ENCODE measurements at places on chromosomes 6 and 20.

DNA sequence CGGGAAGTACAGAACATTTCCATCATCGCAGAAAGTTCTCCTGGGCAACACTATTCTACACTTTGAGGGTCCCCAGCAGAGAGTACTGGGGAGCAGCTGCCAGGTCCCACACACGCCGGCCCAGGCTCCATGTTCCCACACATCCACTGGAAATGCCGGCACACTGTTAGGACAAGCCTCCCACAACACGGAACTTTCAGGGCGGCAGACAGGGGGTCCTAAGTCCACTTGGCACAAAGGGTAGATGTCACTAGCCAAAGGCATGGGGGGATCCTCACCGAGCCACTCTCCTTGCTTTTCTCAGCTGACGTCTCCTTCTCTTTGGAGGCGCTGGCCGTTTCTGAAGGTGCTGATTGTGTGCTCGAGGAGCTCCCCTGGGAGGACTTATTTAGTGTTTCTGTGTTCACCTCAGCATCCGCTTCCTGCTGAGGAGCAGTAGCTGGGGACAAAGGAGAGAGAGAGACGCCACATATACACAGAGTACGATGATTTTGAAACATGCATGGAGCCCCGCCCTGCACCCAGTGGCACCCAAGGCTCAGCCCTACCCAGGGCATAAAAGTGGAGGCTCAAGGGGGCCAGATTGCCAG, 135.4 kb downstream of the ZMYND8 start:
- no peak for DNase-seq

DNA sequence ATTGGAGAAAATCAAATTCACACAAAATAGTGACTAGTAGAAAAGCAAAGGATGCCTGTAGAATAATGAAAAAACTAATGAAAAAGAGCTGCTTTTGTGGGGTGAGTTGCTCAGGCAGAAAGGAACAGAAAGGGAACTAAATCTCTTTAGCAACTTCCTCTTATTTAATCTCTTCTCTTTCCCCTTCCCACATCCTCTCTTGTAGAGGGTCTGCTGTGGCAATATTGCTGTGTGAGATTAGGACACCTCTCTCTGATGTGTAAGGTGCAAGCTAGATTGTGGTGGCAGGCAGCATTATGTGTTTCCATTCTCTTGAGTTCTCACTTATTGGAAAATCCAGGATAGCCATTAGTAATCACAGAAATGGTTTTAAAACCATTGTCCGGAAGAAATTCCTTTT, 49.7 kb downstream of the SYNE1 start:
- DNase-seq, result no peak

DNA sequence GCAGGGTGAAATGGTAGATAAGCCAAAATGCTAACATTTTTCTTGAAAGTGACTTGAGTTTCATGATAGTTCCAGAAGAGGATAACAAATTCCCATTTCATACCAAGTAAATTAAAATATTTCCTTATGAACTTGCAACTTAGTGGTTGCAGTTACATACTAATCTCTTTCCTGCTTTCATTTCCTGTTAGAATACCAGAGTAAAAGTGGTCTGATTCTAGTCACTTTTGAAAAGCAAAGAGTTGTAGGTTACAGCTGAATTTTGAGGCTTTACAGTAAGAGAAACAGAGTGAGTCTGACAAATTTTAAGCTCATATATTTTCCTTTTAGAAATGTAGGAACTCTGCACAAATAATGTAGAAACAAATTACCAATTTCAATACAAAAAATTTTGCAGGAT, 117.4 kb downstream of the ZFAND3 start:
- DNase-seq, result no peak

DNA sequence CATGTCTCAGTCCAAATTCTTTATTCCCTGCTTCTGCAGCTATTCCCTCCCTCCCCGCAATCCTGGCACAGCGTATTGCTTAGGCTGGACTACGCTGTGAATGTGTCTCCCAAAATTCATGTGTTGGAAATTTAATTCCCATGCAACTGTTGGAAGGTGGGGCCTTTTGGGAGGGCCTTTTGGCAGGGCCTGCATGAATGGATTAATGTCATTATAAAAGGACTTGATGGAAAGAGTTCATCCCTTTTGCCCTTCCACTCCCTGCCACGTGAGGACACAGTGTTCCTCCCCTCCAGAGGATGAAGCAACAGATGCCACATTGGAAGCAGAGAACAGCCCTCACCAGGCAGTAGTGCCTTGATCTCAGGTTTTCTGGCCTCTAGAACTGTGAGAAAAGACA, 20.4 kb upstream of the NOTCH4 start:
- DNase-seq, result peak; percentile 72

DNA sequence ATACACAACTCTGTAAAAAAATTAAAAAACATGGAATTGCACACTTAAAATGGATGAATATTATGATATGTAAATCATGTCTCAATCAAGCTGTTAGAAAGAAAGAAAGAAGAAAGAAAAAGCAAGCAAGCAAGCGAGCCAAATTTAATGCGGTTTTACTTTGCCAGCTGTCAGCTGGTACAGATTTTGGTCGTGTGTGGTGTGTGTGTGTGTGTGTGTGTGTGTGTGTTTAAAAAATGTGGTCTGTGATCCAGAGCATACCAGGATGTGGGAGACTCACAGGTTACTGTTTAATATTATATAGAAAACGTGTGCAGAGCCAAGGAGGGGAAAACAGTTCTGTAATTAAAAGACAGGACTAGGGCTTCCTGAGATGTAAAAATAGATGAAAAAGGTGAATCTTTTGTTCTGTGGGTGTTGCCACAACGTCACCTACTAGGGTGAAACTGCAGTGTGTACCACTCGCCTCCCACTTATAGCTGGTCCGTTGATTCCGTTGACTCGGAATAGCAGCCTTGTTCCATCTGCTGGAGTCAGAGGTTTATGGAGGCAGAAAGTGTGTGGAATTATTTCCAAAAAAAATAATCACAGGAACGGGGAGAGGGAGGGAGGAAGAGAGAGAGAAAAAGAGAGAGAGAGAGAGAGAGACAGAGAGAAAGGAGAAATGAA, 197.7 kb downstream of the BCAS1 start:
- DNase-seq, result no peak

DNA sequence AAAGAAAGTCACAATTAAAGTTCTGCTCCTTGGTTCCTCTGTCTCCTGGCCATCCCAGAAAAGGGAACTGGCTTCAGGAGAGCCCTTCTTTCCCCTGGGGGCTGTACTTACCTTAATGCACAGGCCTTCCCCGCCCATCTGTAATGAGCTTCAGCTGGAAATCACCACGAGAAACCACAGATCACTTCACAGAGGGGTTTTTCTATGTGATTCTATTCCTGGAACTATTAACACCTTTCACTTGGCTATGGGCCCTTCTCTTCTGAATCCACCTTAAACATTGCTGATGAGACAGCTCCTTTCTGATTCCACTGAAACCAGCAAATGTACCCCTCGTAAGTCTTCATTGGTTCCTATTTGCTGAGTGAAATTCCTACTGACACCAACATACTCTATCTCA, 80.7 kb downstream of the FOXF2 start:
- DNase-seq, result no peak

DNA sequence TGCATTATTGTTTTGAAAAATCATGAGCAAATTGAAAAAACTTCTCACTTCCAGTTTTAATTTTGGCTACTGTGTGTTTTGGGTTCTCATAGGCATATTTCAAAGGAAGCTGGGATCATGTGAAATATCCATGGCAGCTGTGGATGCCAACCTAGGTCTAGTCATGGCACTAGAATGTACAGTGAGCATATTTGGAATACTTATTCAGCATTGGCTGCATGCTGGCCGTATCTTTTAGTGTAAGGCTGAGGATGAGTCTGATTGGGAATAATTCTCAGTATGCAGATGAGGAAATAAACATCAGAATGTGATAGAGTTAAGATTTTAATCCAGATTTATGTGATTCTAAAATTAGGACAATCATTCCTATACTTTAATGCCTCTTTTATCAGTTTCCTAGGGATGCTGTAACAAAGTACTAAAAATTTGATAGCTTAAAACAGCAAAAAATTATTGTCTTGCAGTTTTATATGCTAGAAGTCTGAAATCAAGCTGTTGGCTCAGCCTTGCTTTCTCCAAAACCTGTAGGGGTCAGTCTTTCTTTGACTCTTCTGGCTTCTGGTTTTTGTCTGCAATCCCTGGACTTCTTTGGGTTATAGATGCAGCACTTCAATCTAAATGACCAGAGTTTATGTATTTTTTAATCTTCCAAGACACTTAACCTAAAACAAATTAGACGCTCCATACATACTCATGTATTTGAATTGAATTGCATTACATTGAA, 37.7 kb upstream of the DEFB112 start:
- no peak for DNase-seq

DNA sequence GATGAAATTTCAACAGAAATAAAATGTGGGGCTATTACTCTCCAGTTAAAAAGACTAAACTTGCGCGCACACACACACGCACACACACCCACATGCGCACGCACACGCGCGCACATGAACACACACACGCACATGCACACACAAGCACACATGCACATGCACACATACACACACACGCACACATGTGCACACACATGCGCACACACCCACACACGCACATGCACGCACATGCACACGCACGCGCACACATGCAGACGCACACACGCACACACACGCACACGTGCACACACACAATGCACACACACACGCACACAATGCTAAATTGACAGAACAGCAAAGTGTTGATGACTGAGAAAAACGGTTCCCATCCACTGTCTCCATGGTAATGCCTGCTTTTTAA, 754.1 kb downstream of the CBLN4 start:
- no peak for DNase-seq

- DNase-seq, result no peak
Measured at GRCh38 chr6:169970306-169970988, 219.0 kb downstream of the ERMARD start.

- peak; percentile 64 for DNase-seq
Measured at GRCh38 chr6:159720708-159721107, 6.6 kb upstream of the WTAP start.

DNA sequence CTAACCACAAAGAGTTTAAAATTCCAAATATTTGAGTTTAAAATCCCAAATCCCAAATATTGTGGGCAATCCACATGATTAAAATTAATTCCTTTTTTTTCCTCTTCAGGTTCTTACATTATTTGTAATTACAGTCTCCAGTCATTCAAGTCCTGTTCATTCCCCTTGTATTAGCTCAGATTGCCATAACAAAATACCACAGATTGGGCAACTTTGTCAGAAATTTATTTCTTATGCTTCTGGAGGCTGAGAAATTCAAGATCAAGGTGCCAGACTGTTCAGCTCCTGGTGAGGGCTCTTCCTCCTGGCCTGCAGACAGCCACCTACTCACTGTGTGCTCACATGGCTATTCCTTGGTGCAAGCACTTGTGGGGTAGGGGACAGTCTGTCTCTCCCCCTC, 105.5 kb downstream of the ARMC2 start:
- no peak for DNase-seq

- DNase-seq, result no peak
Measured at GRCh38 chr6:159059141-159059540, 14.3 kb upstream of the TAGAP start.

DNA sequence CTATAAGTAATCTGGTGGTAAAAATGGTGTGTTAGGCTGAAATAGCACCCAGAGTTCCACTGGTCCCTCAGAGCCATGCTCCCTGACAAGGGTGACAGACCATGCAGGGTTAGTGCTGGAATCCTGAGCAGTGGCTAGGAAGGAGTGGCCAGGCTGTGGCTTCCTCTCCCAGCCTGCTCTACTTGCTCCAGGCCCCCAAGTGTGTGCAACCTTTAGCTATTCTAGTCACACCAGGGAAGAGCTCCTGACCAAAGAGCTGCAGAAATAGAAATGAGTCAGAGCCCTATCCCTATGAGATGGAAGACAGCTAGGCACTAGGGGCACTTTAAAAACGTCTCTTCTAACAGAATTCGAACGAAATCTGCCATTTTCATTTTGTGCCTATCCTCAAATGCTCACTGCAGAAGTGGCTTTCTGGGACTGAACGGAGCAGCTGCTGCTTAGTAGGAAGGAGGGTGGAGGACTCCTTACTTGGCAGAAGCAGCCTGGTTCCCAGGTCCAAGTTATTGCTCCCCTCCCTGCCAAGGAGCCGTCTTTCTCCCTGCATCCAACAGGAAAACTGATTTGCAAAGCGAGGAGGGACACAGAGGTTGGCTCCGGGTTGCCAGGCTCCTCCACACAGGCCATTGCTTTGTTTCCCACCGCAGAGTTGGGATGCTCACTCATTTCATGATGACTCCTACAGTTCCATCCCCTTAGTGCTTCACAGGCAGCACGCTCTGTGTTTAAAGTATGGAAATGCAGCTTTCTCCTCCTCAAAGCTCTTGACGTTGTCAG, 754.5 kb downstream of the C6orf118 start:
- no peak for DNase-seq

DNA sequence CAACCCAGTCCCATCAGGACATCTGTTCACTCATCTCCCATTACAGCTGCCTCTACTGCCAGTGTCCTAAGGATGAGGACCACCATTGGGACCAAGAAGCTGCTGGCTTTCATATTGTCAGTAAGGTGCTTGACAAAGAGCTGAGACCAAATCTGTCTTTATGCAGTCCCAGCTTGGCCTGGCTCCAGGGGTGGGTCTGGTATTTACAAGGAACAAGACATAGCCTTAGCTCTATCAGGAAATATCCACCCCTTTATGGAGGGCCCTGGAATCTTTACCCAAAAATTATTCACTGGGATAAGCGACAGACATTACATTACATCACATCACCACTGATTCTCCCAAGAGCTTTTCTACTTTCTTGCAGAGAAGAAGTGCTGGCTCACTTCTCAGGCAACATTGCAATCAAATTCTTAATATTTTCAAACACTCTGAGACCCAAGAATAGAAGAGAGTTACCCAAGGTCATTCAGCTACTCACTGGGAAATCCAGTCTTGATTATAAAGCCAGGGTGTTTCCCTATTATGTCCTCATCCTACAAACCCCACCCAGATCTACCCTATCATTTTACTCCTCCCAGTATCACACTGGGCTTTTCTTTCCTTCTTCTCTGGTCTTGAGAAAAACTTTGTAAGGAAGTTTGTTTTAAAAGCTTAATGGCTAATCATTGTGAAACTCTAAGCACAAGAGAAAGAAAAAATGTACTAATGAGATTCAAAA, 11.5 kb upstream of the PI3 start:
- DNase-seq, result no peak

- no peak for DNase-seq
Measured at GRCh38 chr6:16370943-16371342, 132.6 kb downstream of the GMPR start.

DNA sequence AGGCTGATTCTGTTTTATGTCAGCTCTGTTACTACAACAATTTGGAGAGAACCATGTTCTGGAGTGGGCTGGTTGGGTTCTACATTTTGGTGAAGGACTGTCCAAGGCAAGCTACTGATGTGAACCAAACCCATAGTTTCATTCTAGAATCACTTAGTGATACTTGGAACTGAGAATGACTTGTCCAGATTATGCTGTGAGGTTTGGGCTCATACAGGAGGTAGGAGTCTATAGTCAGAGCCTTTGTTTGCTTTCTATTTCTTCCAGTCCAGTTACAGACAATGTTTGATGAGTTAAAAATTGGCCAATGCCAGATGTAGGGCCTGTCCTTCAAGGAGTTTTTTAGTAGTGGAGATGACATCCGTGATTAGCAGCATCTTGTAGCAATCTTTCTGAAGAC, 97.9 kb downstream of the LRRC1 start:
- DNase-seq, result no peak

DNA sequence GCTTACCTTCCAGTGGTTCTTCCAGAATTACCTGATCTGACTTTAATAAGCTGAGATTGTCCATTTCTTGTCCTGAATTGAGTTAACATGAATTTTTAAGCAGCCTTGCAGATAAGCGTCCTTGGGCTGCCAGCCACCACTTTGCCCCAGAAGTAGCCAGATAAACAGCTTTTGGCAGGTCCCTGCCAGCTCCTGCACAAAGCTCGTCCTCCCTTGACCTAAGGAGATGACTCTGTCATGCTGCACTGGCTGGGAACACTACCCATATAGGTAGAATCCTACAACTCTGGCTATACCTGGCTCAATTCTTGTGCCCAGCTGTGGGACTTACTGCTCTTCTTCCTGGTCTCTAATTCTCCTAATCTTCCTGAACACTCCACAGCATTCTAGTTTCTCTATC, 39.6 kb upstream of the AAR2 start:
- no peak for DNase-seq
